ENCODE measurements at places on chromosomes 6 and 20.

GRCh38 chr6:122078481-122078880 is 321.0 kb upstream of the HSF2 start:
- no peaks in the 10 kb centered on the region for H3K36me3 ChIP-seq
- H3K27ac ChIP-seq, result no peak overlapping the region
- H3K4me1 ChIP-seq, result no peaks in the 10 kb centered on the region
- no peak for DNase-seq
- H3K27me3 ChIP-seq, result no peaks in the 10 kb centered on the region

DNA sequence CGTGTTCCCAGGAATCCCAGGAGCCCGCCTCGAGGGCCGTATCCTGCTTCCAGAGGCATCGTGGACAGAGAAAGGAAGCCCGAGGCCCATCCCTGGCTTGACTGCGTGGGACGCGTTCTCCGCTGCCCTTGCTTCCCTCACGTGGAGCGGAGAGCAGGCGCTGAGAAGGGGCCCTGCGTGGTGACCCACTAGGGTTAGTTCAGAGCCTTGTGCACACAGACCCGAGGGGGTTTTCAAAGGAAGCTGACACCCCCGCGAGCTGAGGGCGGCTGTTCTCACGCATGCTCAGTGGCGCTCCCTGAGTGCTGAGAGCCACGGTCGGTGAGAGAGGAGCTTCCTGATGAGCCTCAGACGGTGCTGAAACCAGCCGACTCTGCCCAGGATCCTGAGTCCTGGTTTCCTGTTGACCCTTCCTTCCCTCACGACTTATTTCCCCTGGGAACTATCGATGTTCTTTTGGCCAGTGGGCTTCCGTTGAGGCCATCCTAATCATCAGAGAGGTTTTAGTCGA is 28.9 kb upstream of the CCR6 start:
- peak; percentile 57 for DNase-seq
- H3K36me3 ChIP-seq, result no peaks in the 10 kb centered on the region
- no peaks in the 10 kb centered on the region for H3K27me3 ChIP-seq
- H3K27ac ChIP-seq, result peak overlapping the region; percentile 82

- DNase-seq, result peak; percentile 41
- no peaks in the 10 kb centered on the region for H3K36me3 ChIP-seq
- H3K27ac ChIP-seq, result no peak overlapping the region
- H3K4me1 ChIP-seq, result peaks cover 53% of the 10 kb centered on the region
- peak overlapping the region; percentile 67 for H3K4me3 ChIP-seq
Observed at GRCh38 chr6:1611572-1612298, 2.0 kb downstream of the FOXC1 start.

DNA sequence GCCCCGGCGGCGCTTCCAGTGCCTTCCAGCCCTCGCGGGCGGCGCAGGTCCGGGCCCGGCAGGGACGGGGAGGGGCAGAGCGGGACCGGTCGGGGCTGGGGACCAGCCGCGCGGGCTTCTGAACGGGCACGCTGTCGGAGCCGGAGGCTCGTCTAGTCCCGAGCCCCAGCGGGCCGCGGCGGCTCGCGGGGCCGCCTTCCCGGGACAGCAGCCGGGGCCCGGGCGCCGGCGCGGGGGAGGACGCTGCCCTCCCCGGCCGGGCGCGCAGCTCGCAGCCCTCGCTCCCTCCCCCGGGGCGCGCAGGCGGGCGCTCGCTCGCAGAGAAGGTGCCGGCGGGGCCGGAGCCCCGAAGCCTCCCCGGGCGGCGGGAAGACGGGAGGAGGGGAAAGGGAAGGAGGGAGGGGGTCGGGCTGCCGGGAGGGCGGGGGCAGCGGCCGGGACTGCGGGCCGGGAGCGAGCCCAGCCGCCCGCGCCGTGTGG is 696 bp upstream of the SIRPA start:
- no peaks in the 10 kb centered on the region for H3K36me3 ChIP-seq
- H3K27ac ChIP-seq, result no peak overlapping the region

GRCh38 chr20:38181207-38181801 is 16.2 kb upstream of the TGM2 start:
- DNase-seq, result no peak
- H3K4me1 ChIP-seq, result no peaks in the 10 kb centered on the region
- H3K27me3 ChIP-seq, result no peaks in the 10 kb centered on the region
